ENCODE measurements at places on chromosomes 13 and 19. TPM values are rescaled to one million over a fixed set of nuclear protein-coding genes. Genes with fewer than 3 reads are reported as not detected.

ZNF382 gene
- total RNA-seq = 6.2 TPM

SHD gene
- not detected for total RNA-seq

CEACAM21 gene
- 11.0 TPM for total RNA-seq

KLF1 gene
- 0.92 TPM for total RNA-seq

CEACAM16 gene
- not detected for total RNA-seq

SOX1 gene
- total RNA-seq = 0.10 TPM

CDX2 gene
- 0.43 TPM for total RNA-seq

ATP12A gene
- total RNA-seq = not detected

PSG6 gene
- total RNA-seq = not detected

OR7C1 gene
- not detected for total RNA-seq

PSG2 gene
- total RNA-seq = not detected

GZMM gene
- 71.8 TPM for total RNA-seq

PSG3 gene
- not detected for total RNA-seq

USHBP1 gene
- total RNA-seq = 0.19 TPM

PALM3 gene
- not detected for total RNA-seq

HSPH1 gene
- total RNA-seq = 333 TPM

FFAR3 gene
- total RNA-seq = 0.30 TPM

KLK12 gene
- total RNA-seq = not detected

CYP2F1 gene
- not detected for total RNA-seq

WDR88 gene
- total RNA-seq = not detected

KLK10 gene
- total RNA-seq = not detected

PSG1 gene
- not detected for total RNA-seq

LSR gene
- 17.1 TPM for total RNA-seq

BCAM gene
- total RNA-seq = 0.40 TPM

F10 gene
- total RNA-seq = not detected

CASP14 gene
- total RNA-seq = not detected

SMIM44 gene
- not detected for total RNA-seq

KCNJ14 gene
- 3.3 TPM for total RNA-seq

CEACAM8 gene
- total RNA-seq = not detected

ZNF99 gene
- not detected for total RNA-seq

ATP8B3 gene
- 0.37 TPM for total RNA-seq

LILRB5 gene
- not detected for total RNA-seq

LILRB4 gene
- not detected for total RNA-seq

RYR1 gene
- 2.3 TPM for total RNA-seq

PRSS57 gene
- total RNA-seq = 0.94 TPM

TTYH1 gene
- not detected for total RNA-seq

POU2F2 gene
- 83.9 TPM for total RNA-seq

LENG9 gene
- 4.8 TPM for total RNA-seq

ZNF724 gene
- total RNA-seq = 6.3 TPM

IGFL1 gene
- not detected for total RNA-seq

GAPDHS gene
- not detected for total RNA-seq

CRX gene
- not detected for total RNA-seq

ZSCAN4 gene
- total RNA-seq = not detected

RNF225 gene
- total RNA-seq = 2.5 TPM

TMC4 gene
- total RNA-seq = 0.79 TPM

ARMC6 gene
- total RNA-seq = 80.6 TPM

TMEM38A gene
- 0.45 TPM for total RNA-seq

COX6B2 gene
- total RNA-seq = not detected

S1PR4 gene
- total RNA-seq = 23.8 TPM

PLVAP gene
- total RNA-seq = not detected

F7 gene
- total RNA-seq = 0.38 TPM

Data from activated T-cell treated with anti-CD3 and anti-CD28 coated beads, Interleukin-2, amount 50 U/mL, for 4 hours (primary cell).